ENCODE measurements at places on chromosomes 6 and 20.

GRCh38 chr6:83769413-83769812 lies 60.5 kb upstream of the SNAP91 start:
- DNase-seq = no peak

DNA sequence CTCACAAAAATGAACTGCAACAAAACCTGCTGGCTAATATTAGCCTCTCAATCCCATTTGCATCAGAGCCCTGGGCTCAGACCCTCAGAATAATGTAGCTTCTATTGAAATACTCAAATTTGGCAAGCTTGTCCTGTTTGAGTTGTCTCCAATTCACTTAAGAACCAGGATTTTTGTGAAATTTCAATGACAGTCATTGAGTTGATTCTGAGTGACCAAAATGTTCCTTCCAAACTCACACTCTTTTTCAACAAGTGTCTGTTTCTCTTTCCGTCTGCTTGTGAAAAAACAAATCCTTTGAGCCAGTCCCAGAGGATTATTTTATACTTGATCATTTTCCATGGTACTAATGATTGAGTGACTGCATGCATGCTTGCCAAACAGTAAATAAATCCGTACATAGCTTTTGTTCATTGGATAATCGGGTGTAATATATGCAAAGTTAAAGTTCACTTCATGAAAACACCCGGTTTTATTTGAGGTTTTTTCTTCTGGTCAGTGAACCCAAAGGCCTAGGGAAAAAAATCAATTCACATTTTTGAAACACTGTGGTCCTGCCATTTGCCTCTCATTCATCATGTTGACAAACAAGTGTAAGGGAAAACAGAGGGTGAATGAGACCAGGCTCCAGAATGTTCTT lies 16.4 kb upstream of the SLC22A2 start:
- DNase-seq = no peak

GRCh38 chr6:165686596-165687365 lies 23.7 kb upstream of the PDE10A start:
- DNase-seq = no peak

GRCh38 chr6:105711216-105711615 lies 308.3 kb upstream of the PREP start:
- DNase-seq = no peak

GRCh38 chr6:134223796-134224420 lies 94.0 kb downstream of the SGK1 start:
- DNase-seq = no peak

DNA sequence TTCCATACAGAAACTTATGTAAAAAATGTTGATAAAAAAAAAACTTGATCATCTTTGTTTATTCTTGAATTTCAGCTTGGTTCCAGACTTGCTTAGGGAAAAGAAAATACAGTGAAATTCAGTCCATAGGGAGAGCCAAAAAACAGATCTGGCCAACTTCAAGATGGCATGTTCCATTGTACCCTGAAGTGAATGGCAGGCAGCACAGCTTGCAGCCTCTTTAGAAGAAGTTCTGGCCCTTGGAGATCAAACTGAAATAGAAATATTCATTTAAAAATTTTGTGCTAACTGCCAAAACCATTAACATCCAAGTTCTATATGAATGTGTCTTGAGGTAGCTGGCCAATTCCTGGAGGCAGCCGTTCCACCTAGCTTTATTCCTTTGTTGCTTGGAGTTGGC lies 448.4 kb downstream of the EPM2A start:
- no peak for DNase-seq

DNA sequence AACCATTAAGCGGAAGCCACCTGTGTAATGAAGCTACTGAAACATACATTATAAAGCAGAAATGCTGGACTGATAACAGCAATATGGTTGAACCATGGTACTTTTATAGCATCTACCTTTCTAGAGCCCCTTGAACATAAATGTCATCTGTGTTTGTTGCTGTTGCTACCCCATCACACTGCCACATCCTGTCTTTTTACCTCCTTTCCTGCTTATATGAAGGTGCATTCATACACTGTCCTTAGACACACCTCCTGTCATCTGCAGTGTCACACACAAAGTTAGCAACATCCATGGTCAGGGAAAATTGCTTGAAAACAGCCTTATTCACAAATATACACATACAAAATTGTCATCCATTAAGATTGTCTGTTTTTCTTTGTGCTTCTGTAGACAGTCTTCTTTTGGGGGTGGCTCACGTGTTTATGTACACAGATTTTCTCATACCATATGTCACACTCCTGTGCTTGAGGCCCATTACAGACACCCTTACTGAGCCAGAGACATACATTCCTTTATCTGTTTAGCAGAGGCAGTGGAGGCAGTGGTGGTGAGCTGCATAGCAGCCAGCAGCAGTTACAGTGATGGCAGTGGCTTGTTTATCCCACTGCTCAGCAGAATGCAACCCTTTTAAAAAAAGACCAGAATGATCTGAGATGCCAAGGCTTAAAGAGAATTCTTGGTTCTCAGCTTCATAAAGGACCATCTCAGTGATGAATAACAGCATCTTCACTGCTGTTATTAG lies 25.9 kb downstream of the C6orf62 start:
- no peak for DNase-seq

DNA sequence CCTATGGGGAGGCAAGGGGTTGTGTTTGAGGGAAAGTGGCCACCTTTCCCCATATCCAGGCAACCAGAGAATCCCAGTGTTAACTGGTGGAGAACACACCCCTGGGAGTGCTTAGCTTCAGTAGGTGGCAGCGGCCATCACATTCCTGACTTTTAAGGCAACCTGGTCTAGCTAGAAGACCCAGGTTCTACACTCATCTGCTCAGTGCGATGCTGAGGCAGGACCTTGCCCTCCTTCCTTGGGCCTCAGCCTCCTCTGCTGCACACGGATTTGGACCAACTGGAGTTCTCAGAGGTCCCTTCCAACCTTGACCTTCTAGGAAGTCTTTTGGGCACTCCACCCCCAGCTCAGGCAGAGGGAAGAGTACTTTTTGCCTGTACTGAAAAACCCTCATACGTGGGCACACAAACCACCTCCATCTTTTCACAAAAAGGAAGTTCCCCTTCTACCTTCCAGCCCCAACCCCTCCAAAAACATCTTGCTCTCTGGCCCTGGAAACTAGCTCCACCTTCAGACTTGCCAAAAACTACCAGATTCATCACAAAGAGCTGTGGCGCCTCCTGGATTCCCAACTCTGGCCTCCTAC lies 2.9 kb downstream of the CCND3 start:
- no peak for DNase-seq

- DNase-seq = peak; percentile 34
Observed at GRCh38 chr20:56359212-56360132, 698 bp downstream of the FAM210B start.

DNA sequence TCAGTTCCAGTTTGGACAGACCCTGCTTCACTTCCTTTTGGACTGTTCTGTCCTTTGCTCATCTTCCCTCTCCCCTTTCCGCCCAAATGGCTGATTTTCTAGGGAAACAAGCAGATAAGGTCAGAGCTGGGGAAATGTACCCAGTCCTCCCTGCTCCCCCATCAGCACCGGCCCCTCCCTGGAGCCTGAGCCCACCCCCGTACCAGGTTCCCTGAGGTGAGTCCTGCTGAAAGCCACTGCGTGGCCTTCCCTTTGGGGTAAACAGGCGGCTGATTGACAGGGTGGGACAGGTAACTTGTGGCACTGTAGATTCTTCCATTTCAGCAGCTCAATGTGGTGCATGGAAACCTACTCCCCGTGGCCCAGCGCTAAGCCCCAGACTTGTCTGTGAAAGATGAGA lies 70.5 kb downstream of the NPEPL1 start:
- no peak for DNase-seq

DNA sequence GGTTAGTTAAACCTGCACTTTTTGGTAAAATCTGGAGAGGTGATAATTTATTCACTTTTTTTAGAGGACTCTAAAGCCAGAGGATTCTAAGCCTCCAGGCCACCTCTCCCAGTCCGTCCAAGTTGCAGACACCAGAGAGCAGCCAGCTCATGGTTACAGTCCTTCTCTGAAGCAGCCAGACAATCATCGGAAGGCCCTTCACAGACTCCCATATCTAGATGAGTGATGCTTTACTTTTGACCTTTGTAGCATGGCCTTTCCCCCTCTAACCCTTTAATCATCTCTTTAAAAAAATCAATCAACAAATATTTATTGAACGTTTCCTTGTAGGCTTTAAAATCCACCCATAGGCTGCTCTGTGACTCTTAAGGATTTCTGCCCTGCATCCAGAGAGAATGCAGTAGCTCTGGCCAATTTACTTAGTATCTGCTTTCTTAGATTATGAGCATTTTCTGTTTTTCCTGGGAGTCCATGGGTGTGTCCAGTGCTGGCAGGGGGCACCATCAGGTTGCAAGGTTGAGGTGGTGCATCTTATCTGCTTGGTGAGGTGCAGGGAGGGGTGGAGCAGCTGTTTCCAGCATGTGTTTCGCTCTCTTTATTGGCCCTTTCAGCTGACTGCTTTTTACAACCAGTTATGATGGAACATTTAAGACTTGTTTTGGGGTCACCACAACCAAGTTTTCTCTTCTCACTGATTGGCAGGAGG lies 58.6 kb downstream of the JARID2 start:
- no peak for DNase-seq

GRCh38 chr6:158648682-158649131 lies 1.1 kb upstream of the SYTL3 start:
- DNase-seq = peak; percentile 61

DNA sequence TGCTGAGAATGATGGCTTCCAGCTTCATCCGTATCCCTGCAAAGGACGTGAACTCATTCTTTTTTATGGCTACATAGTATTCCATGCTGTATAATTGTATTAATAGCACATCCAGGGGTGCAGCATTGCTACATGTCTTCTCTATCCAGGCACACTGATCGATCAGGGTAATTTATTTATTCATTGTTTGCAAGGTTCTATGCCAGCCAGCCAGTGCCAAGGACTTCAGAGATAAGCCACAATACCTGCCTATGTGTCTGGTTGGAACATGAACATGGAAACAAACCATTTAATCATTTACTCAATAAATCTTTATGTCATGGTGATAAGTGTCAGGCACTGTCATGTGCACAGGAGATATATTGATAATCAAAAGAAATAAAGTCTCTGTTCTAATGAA lies 5.8 kb upstream of the OR2B3 start:
- DNase-seq = no peak

DNA sequence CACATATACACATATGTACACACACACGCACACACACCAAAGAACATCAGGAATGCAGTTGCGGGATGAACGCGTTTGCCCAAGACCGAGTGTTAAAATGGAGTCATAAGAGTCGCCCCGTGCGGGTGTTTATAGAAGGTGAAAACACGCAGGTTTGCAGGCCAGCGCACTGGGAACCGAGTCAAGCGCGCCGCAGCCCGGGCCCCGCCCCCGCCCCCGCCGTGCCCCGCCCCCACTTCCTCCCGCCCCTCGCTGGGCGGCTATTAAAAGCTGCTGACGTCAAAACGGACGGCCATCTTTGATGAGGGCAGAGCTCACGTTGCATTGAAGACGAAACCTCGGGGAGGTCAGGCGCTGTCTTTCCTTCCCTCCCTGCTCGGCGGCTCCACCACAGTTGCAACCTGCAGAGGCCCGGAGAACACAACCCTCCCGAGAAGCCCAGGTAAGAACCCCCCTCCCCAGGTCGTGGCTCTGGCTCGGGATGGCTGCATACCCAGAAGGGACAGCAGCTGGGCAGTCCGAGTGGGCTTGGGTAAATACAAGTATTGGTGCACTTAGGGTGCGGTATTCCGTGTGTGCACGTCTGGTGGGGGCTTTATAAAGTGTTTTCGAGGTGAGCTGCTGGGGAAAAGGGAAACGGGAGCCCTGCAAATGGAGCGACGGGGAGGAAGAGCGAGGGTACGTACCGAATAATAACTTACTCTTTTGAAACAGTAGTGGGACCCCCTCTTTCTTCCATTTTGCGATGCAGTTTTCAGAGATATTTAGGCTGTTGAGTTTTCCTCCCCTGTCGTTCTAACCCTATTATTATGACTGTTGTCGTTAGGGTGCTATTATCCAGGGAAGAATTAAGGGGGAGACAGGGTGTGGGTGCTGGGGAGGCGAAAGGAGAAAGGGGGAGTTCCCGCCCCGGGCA lies at the start of gene SNAP25:
TSS of gene SNAP25 (plus strand) at position 295 of the 916 bp plus-strand sequence. CDS start 56,662 bp downstream, outside the sequence.
- DNase-seq = peak; percentile 31

DNA sequence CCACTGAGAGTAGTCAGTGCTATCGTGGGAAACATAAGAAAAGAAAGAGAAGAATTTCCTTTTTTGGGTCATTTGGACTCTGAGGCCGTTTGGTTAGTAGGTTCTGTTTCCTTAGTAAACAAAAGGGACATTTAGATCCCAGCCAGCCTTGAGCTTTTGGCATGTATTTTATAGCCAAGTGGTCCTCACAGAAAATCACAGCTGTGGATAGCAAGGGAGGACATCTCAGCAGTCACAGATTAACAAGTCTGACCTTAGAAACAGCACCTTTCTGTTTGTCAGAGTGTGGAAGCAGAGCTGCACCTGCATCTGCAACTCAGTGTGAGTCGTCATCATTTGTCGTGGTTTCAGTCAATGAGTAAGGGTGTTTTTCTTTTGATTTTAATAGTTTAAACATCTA lies 40.5 kb downstream of the FAM120B start:
- peak; percentile 52 for DNase-seq

- DNase-seq = no peak
Observed at GRCh38 chr6:107409942-107410341, 49.4 kb downstream of the PDSS2 start.

DNA sequence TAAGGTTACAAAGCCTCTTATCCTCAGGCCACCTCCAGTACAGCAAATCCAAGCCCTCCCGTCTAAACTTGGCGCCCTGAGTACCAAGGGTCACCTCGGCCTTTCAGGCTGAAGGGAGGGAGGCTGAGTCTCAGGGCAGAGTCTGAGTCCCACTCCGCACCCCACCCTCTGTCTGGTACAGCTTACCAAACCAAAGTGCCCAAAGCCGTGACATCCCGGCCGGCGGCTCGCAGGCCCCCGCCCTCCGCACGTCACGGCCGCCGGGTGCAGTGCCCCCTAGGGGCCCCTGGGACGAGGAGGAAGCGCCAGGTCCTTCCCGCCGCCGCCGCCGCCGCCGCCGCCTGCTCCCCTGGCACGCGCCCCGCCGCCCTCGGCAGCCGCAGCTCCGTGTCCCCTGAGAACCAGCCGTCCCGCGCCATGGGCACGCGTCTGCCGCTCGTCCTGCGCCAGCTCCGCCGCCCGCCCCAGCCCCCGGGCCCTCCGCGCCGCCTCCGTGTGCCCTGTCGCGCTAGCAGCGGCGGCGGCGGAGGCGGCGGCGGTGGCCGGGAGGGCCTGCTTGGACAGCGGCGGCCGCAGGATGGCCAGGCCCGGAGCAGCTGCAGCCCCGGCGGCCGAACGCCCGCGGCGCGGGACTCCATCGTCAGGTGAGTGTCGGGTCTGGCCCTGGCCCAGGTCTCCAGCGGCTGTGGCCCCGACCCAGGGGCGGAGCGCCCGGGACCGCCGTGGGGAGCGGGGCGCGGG lies at the start of gene MTHFD1L:
TSS of gene MTHFD1L (plus strand) at position 297 of the 741 bp plus-strand sequence. CDS start at position 418, 121 bp downstream.
- DNase-seq = peak; percentile 89
